ENCODE measurements at places on chromosomes 4 and X. TPM values are rescaled to one million over a fixed set of nuclear protein-coding genes. Genes with fewer than 3 reads are reported as not detected.

SH2D1A gene
- not detected for total RNA-seq

MAGEB6B gene
- not detected for total RNA-seq

SPATA18 gene
- total RNA-seq, result 14.1 TPM

PCDH7 gene
- total RNA-seq, result 19.7 TPM

TMEM150C gene
- 4.4 TPM for total RNA-seq

PPA2 gene
- total RNA-seq, result 79.9 TPM

TCEAL5 gene
- not detected for total RNA-seq

SPACA5 gene
- total RNA-seq, result not detected

GJB1 gene
- not detected for total RNA-seq

NAP1L3 gene
- total RNA-seq, result 0.11 TPM

RAB39B gene
- 0.07 TPM for total RNA-seq

CETN2 gene
- total RNA-seq, result 22.0 TPM

BEX5 gene
- 3.5 TPM for total RNA-seq

FAM241A gene
- 12.2 TPM for total RNA-seq

TBC1D9 gene
- 75.9 TPM for total RNA-seq

FGF13 gene
- not detected for total RNA-seq

CXCL11 gene
- total RNA-seq, result 2.6 TPM

NIPAL1 gene
- total RNA-seq, result 1.6 TPM

PAGE2 gene
- total RNA-seq, result not detected

XIAP gene
- total RNA-seq, result 39.3 TPM

NHS gene
- total RNA-seq, result 0.07 TPM

DAPP1 gene
- total RNA-seq, result not detected

FAM9B gene
- total RNA-seq, result not detected

MMAA gene
- total RNA-seq, result 5.7 TPM

HMX1 gene
- total RNA-seq, result not detected

DCK gene
- 15.6 TPM for total RNA-seq

SRPK3 gene
- total RNA-seq, result 0.07 TPM
